ENCODE measurements at places on chromosomes 13 and 19. TPM values are rescaled to one million over a fixed set of nuclear protein-coding genes. Genes with fewer than 3 reads are reported as not detected.

PCP2 gene
- not detected for total RNA-seq

SGCG gene
- total RNA-seq: 0.51 TPM

GRCh38 chr19:2240881-2241760 lies 4.5 kb downstream of the SF3A2 start:
- no peak for DNase-seq

GPR180 gene
- total RNA-seq: 2.5 TPM

DNA sequence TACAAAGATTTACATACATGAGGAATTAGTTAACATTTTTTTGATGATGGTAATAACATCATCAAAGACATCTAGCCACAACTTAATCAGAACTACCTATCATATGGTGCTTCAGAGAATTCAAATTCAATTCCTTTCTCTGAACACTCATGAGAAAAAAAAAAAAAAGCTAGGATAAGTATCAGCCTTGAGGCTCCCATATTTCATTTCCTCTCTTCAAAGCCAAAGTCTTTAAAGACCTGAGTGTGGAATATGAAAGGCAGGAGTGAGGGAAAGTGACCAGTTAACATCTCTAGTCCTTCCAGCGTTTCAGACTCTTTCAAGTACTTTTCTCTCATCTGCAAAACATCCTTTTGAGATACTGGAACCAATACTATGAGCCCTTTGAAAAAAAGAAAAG lies 137.5 kb downstream of the DCLK1 start:
- DNase-seq: no peak

NLRP9 gene
- total RNA-seq: not detected

GRCh38 chr19:44626048-44626624 lies 12.8 kb downstream of the IGSF23 start:
- peak; percentile 67 for DNase-seq

DACH1 gene
- total RNA-seq: 0.14 TPM

PTOV1 gene
- 101 TPM for total RNA-seq

DNA sequence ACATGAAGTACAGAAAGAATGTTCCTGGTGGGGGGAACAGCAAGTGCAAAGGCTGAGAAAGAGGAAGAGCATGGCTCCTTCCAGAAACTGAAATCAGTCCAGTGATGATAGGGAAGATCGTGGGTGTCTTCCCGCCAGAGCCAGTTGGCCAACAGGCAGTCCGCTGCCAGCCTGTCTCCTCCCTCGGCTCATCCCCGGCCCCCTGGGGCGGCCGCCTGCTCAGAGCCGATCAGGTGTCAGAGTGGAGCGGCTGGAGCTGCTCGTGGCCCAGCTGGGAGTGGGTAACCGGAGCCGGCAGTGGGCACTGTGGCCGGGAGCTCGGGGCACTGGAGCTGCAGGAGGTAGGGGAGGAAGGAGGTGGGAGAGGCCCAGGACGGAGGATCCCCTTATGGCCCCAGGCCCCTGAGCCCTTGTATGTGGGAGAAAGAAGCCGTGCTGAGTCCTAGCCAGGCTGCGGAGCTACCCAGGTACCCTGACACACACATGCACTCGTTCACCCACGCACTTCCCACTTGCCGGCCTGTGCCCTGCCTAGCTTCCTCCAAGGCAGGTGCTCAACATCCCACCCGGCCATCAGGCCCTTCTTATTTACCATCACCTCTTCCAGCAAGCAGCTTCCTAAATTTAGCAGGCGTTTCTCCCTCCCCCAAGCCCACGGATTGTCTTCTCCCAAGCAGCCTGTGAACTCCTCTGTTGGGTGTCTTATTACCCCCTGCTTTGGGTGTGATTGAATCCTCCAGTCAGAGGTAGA lies 1.7 kb downstream of the ANKRD24 start:
- DNase-seq: no peak

- no peak for DNase-seq
These were observed 4.6 kb downstream of the STK11 start for GRCh38 chr19:1210227-1210538.

DENND1C gene
- total RNA-seq: not detected

ANKLE1 gene
- 0.06 TPM for total RNA-seq

DNA sequence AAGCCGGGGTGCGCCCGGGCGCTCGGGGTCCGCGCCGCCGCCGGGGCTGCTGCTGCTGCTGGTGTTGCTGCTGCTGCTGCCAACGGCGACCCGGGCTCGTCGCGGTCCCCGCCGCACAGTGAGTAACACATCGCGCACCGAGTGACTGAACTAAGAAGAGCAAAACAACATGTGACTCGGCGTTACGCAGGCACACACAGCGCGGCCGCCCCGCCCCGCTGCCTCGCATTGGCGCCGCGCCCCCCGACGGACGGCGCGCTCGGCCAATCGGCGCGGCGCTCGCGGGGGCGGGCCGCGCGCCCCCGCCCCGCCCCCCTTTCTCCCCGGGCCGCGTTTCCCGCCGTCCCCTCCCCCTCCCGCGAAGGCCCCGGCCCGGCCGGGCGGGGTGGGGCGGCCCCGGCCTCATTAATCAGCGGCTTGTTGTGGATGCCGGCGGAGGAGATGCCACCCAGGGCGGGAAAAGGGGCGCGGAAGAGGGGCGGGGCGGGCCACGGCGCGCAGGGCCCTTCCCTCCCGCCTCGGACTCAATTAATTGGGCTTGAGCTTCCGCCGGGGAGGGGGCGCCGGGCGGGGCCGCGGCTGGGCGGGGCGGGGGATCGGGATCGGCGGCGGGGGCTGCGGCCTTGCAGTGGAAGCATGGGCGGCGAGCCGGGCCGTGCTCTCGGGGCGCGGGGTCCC lies at the start of gene IRS2:
IRS2 (minus strand) TSS at position 127 of the 678 bp plus-strand sequence. CDS start 530 bp downstream, outside the sequence.
- peak; percentile 90 for DNase-seq

PROZ gene
- total RNA-seq: not detected

SPRY2 gene
- total RNA-seq: 4.6 TPM

DNA sequence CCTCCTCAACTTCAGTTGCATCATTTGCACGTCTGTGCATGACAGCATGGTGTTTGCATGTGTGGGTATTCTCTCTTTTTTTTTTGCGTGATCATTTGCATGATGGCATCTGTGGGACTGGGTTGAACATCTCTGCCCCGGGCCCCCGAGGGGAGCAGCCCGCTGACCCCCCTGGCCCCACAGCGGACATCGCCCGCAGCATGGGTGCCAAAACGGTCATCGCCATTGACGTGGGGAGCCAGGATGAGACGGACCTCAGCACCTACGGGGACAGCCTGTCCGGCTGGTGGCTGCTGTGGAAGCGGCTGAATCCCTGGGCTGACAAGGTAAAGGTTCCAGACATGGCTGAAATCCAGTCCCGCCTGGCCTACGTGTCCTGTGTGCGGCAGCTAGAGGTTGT lies 23.1 kb downstream of the PNPLA6 start:
- DNase-seq: no peak

KIR2DL1 gene
- total RNA-seq: not detected

GRCh38 chr19:18870531-18871172 lies 25.3 kb downstream of the CERS1 start:
- no peak for DNase-seq

GRCh38 chr13:43376596-43376995 lies 353.2 kb downstream of the DNAJC15 start:
- no peak for DNase-seq

GRCh38 chr13:79740991-79741390 lies 260.0 kb downstream of the NDFIP2 start:
- no peak for DNase-seq

GRCh38 chr13:26384587-26384986 lies 130.7 kb downstream of the CDK8 start:
- DNase-seq: no peak

DNA sequence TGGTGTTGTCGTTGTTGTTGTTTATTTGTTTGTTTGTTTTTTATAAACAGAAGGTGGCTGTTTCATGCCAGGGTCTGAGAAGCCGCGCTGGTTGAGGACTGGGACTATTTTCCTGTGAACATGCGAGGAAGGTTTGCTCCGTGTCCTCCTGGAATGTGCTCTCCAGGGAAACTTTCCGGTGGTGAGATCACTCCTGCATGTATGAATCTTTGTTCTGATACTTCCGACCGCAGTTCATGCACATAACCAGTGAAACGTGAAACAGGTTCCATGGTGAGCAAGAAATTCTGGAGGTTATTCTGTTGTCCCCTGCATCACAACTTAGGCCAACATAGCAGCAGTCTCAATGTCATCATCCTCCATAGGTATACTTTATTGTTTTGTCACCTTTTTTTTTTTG lies 187.6 kb upstream of the ARGLU1 start:
- DNase-seq: no peak

- DNase-seq: no peak
These were observed 45.5 kb upstream of the SLC7A9 start for GRCh38 chr19:32914879-32915660.

TJP3 gene
- total RNA-seq: 1.5 TPM

KASH5 gene
- total RNA-seq: not detected

DNA sequence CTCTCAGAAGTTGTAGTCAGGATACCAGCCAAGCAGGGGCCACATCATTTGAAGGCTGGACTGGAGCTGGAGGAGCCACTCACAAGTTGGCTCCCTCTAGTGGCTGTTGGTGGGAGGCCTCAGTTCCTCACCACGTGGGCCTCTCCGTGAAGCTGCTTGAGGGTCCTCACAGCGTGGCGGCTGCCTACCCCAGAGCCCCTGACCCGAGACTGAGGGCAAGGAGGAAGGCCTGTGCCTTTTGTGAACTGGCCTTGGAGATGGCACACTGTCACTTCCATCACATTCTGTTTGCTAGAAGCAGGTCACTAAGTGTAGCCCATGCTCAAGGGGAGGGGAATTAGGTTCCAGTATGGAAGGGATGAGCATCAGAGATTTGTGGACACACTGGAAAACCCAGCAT lies 14.6 kb downstream of the GNA11 start:
- DNase-seq: peak; percentile 48

DNA sequence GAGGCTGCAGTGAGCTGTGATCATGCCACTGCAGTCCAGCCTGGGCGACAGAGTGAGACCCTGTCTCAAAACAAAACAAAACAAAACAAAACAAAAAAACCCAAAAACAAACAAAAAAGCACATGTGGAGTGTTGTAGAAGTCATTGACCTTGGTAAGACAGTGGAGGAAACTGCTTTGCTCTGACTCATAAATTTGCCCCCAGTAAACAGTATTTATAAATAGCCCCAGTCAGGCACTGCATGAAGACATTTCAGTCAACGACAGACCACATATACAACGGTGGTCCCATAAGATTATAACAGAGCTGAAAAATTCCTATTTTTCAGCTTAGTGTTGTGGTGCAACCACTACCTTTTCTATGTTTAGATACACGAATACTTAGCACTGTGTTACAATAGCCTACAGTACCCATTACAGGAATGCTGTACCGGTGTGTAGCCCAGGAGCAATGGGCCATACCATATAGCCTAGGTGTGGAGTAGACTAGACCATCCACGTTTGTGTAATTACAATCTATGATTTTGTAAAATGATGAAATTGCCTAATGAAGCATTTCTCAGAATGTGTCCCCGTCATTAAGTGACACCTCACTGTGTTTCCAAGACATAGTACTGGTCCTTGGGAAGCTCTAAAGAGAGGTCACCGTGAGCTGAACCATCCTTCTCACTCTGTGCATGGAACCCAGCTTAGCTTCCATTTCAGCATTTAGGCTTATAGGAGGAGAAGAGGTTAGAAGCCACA lies 1.1 kb downstream of the ARL11 start:
- no peak for DNase-seq

- no peak for DNase-seq
These were observed 64.8 kb upstream of the GPR183 start for GRCh38 chr13:99371956-99372355.

CTXN1 gene
- 3.6 TPM for total RNA-seq

DNA sequence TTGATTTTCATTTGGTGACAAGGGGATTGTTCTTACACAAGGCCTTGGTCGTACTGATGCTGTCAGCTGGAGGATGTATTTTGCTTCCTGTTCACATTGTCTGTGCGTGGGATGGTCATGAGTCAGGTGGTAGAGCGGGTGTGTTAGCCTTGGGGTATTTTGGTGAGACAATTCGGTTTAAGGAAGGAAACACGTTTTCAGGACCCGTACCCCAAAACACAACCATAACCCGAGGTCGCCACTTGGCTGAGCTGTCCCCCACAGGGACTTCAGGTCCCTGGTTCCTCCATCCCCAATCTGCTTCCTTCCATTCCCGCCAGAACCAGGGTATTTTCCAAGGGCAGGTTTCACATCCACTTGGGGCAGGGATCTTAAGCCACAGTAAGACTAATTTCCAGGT lies 15.0 kb downstream of the MYO9B start:
- no peak for DNase-seq

GRCh38 chr13:95319551-95320274 lies 18.5 kb upstream of the ABCC4 start:
- peak; percentile 27 for DNase-seq

- DNase-seq: no peak
These were observed 2267.7 kb downstream of the PCDH9 start for GRCh38 chr13:64962404-64962803.

KIR3DL1 gene
- not detected for total RNA-seq

DNA sequence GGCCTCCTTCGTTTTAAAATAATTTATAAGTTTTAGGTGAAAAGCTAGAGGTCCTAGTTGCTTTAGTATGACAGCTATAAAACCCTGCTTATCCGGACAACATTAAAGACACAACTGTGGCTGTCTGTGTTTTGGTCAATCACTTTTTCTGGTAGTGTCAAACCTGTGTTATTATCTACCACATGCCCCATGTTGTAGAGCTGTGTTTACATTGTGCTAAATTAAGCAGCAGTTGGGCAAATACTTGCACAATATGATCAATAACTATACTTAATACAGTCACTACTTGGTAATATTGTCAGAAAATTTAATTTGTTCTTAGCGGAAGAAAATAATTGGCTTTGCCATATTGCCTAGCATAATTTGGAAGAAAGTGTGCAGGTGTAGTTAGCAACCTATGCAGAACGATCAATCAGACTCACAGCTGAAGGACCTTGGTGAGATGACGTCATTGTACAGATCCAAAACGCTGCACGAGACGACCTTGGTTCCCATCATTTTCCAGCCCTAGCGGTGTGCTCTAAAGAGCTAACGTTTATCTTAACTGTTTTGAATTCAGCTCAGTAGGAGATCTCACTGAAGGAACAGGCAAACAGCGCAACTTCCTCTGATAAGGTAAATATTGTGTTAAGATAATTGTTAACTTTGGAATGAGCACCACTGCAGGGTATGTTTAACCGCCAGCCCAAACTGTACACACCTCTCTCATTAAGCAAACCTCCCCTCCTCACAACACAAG lies 476.6 kb downstream of the IRS2 start:
- DNase-seq: no peak

ZNF329 gene
- total RNA-seq: 11.1 TPM

GRCh38 chr13:41639955-41640780 lies 182.8 kb downstream of the RGCC start:
- DNase-seq: no peak

DNA sequence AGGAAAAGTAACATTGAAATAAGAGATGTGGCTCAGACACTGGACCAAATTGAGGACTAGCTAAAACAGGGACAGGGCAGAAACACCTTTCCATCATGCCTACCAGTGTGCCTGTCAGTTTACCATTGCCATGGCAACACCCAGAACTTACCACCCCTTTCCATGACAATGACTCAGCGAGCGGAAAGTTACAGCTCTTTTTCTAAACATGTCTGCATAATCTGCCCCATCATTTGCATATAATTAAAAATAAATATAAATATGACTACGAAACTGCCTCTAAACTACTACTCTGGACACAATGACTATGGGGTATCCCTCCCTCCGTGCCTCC lies 96.0 kb downstream of the UBL3 start:
- DNase-seq: peak; percentile 77

Data from H4 (cell line).